ENCODE measurements at places on chromosomes 2 and 18.

- DNase-seq, result no peak
These were observed 65.5 kb downstream of the CCBE1 start for GRCh38 chr18:59631583-59632181.

DNA sequence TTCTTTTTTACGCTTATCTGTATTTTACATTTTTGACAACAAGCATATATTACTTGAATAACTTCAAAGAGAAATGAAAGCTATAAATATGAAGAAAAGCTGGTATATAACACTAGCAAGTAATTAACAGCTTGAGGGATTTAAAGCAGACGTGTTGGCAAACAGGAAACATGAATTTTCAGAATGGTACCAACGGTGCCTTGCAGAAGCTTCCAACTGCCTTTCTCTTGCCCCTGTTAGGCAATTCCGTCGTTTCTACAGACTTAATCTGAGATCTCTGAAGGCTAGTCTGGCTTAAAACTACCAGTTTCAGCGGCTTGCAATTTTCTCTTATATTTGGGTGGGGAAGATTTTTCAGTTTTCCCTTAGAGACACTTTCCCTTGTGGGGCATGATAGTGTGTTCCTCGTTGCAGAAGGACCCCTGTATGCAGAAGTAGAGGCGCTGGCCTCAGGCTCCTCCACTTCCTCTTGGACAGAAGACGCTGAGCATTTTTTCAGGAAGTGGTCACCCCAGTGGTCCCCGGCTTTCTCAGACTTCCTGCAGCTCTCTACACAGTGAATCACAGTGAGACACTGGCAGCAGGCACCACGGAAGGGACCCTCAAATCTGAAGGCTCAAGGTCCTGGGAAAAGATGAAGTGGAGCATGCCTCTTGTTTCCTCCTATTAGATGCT, 56.2 kb upstream of the SLC16A14 start:
- no peak for DNase-seq

- DNase-seq, result no peak
These were observed 205.8 kb upstream of the SMAD2 start for GRCh38 chr18:48136051-48136826.

GRCh38 chr2:37665604-37666362, 5.7 kb downstream of the CDC42EP3 start:
- DNase-seq, result no peak

GRCh38 chr2:72423756-72424155, 276.1 kb upstream of the CYP26B1 start:
- no peak for DNase-seq

- no peak for DNase-seq
These were observed 15.3 kb upstream of the IL36G start for GRCh38 chr2:112962308-112963175.

DNA sequence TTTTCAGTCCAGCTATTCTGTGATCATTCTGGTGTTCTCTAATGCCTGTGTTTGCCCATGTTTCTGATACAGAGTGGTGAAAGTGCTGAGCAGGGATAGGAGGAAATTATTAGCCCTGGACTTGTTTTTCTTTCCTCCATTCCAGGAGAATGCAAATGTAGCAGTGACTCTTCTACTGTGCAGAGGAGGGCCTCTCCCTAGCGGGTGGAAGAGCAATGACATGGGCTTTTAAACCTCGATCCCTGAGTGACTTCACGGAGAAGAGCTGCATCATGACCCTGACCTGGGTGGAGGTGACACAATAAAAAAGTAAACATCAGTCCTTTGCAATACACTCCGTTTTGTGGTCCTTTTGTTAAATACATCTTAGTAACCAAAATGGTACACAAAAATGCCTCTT, 68.0 kb upstream of the NETO1 start:
- no peak for DNase-seq

GRCh38 chr2:162475661-162476060, 131.7 kb downstream of the GCA start:
- no peak for DNase-seq

DNA sequence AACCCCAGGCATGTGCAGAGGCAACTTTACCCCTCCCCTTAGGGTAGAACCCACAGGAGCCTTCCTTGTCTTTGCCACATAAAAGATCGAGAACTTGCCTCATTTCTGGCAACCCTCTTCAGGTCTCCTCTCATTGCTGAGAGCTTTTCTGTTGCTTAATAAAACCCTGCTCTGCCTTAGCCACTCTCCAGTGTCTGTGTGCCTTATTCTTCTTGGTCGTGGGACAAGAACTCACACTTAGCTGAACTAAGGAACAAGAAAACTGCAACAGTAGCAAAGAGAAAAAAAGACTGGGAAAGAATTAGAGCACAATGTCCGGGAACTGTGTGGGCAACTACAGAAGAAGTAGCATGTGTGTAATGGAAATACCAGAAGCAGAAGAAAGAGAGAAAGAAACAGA, 56.2 kb upstream of the SMIM21 start:
- DNase-seq, result no peak

DNA sequence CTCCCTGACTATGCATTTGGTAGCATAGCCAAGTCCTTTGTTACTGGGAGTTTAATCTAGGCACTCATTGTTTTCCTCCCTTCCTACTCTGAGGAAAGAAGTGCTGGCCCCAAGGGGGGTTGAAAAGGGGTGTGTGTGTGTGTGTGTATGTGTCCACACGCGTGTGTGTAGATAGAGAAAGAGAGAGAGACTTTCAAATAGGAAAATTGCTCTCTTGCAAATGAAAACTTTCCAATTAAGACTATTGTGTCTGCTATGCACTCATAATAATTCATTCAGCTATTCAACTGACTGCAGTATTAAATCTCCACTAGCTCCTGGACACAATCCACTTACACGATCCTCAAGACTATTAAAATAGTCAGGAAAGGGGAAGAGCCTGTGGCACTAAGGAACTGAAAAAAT, 92.9 kb upstream of the CSRNP3 start:
- no peak for DNase-seq

- DNase-seq, result no peak
These were observed 163.7 kb upstream of the SERTAD2 start for GRCh38 chr2:64817453-64817852.

DNA sequence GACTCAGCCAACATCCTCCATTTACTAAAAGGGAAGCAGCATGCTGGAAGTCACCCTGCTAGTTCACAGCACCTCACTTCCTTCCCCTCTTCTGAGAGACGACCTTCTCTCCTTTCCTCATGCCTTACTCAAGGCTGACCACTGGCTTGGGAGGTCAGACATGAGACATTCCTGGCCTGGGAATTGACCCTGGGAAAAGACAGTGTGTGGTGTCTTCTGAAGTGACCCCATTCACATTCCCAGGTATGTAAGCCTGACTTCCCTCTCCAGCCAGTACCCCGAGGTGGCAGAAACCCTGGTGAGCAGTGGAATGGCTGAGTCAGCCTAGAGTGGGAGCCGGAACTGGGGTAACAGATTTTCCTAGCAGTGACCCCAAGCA, 92.4 kb downstream of the PLB1 start:
- DNase-seq, result no peak

GRCh38 chr2:188306271-188306670, 14.6 kb downstream of the GULP1 start:
- no peak for DNase-seq

- no peak for DNase-seq
These were observed 2.9 kb downstream of the RNF149 start for GRCh38 chr2:101305492-101306078.

- no peak for DNase-seq
These were observed 140.1 kb downstream of the LYPD6B start for GRCh38 chr2:149178612-149179011.

- DNase-seq, result no peak
These were observed 132.0 kb upstream of the APCDD1 start for GRCh38 chr18:10322435-10322834.

DNA sequence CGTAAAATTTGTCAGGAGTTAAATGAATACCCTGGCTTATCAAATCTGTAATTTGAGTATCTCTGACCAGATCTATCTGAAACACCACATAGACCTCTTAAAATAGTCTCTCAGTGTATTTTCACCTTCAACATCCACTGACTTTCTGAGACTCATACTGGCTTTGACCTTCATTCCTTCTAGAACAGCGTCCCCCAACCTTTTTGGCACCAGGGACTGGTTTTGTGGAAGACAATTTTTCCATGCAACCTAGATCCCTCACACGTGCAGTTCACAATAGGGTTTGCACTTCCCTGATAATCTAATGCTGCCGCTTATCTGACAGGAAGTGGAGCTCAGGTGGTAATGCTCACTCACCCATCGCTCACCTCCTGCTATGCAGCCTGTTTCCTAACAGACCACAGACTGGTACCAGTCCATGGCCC, 3.2 kb downstream of the NBAS start:
- no peak for DNase-seq

GRCh38 chr2:109356324-109357035, 227.5 kb downstream of the SH3RF3 start:
- DNase-seq, result no peak

GRCh38 chr18:74029161-74029560, 118.5 kb downstream of the FBXO15 start:
- DNase-seq, result no peak

GRCh38 chr2:67311536-67311935, 85.6 kb upstream of the ETAA1 start:
- peak; percentile 27 for DNase-seq

DNA sequence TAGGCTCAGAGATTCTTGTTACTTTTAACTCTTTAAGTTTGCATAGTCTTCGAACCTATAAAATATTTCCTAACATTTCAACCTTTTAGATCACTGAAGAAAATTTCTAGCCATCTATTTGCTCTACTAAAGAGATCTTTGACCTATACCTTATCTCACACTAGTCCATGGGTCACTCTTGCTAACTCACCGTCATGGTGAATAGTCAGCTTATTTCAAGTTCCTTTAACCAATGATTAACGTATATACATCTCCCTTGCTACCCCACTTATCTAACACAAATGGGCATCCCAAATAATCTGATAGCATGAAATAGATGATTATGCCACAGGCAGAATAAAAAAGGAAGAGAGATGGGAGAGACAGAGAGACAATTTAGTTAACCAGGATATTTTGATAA, 303.1 kb downstream of the GPD2 start:
- no peak for DNase-seq

- DNase-seq, result no peak
These were observed 309.7 kb downstream of the XIRP2 start for GRCh38 chr2:167198009-167198408.

DNA sequence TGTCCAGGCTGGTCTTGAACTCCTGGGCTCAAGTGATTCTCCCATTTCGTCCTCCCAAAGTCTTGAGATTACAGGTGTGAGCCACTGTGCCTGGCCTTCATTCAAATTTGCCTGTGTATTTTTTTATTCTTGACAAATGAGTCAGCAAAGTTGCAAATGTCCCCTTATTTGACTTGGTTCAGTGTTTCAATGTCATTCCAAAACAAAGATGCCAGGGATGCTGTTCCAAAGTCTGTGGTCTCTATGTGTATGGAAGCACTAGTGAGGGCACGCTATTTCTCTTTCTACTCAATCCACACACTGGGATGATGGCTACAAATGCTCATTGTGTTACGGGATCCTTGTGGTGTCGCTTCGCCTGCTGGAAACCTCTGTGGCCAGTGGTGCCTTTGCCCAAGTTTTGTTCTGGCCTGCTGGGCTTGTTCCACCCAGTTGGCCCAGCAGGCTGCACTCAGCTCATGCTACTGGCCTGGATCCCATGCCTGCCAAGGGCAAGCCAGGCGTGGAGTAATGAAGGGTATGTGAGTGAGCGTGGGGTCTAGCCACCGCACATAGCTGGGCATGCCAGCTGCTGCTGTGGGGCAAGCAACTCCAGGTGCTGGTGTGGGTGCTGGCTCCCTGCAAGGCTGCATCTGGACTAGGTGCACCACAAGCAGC, 35.6 kb downstream of the FBXO48 start:
- DNase-seq, result no peak

- no peak for DNase-seq
These were observed 242.1 kb upstream of the HS6ST1 start for GRCh38 chr2:128560718-128561117.

- no peak for DNase-seq
These were observed 1.2 kb upstream of the COPS8 start for GRCh38 chr2:237084444-237084843.

GRCh38 chr18:63831080-63831788, 56.0 kb downstream of the SERPINB7 start:
- DNase-seq, result no peak

- DNase-seq, result no peak
These were observed 79.8 kb upstream of the RNF152 start for GRCh38 chr18:61972389-61973264.

GRCh38 chr2:232521959-232522622, 1.9 kb downstream of the PRSS56 start:
- no peak for DNase-seq

DNA sequence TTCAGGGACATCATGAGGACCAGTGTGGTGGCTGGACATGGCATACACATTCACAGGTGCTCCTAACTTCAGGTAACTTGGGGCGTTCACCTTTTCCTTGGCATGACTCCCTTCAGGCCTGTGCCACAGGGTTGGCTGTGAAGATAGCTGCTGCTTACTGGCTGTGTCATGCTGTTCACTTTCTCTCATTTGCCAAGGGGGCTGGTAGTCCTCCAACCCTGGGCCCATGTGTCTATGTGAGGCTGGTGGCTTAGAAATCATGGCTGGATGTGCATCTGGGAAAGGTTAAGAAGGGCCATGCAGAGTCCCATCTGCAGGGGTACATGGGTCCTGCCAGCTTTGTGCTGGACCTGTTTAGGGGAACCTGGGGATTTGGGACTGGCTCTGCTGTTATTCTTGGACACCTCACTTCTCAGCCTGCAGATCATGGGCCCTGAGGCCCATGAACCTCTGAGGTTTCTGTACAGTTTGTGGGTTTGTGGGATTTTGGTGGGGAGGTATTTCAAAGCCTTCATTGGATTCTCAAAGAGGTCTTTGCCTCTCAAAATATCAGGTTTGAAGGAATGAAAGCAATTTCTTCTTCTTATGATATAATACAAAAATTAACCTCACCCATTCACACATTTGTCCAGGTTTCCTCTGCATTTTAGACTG, 62.9 kb downstream of the FHOD3 start:
- DNase-seq, result no peak

DNA sequence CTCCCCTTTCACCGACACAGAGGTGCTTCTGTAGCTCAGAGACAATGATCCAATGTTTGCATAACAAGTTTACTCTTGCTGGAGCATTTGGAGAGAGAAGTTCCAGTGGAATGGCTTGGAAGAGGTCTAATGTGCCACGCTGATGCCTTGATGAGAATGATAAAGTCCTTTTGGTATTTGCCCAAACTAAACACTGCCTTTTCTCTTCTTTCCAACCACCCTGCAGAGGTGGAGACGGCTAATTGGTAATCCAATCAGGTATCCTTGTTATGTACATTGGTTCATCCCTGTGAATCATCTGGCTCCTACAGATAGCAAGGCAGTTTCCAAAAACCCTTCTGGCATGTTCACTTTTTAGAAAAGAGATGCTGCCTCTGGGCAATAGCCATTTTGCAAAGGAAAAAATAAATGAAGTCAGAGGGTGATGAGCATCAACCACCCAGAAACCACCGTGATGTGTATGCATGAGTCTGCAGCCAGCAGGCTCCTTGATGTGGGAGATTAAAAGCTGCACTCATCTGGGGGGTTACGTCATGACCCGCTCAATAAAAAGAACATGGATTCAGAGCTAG, 40.6 kb downstream of the KIAA2012 start:
- DNase-seq, result peak; percentile 40

- DNase-seq, result no peak
These were observed 15.1 kb downstream of the PXDN start for GRCh38 chr2:1729242-1729641.

- peak; percentile 79 for DNase-seq
These were observed 35.3 kb downstream of the RAB31 start for GRCh38 chr18:9743200-9744016.

- no peak for DNase-seq
These were observed 3.0 kb upstream of the GBX2 start for GRCh38 chr2:236171181-236171679.

Data from GM04503 (cell line).